ENCODE measurements at places on chromosomes 16 and 17. TPM values are rescaled to one million over a fixed set of nuclear protein-coding genes. Genes with fewer than 3 reads are reported as not detected.

The NPIPB2 gene
- 0.82 TPM for polyA plus RNA-seq

The RSKR gene
- polyA plus RNA-seq, result 45.7 TPM

The VAMP2 gene
- polyA plus RNA-seq, result 91.6 TPM

The SLC52A1 gene
- not detected for polyA plus RNA-seq

The CCL7 gene
- not detected for polyA plus RNA-seq

The SLX1B gene
- 66.4 TPM for polyA plus RNA-seq

The CSH2 gene
- polyA plus RNA-seq, result not detected

The ROGDI gene
- 241 TPM for polyA plus RNA-seq

The SLC4A1 gene
- 0.05 TPM for polyA plus RNA-seq

The ADAMTS18 gene
- polyA plus RNA-seq, result 0.68 TPM

The TSNAXIP1 gene
- polyA plus RNA-seq, result 31.0 TPM

The HIC1 gene
- 1.7 TPM for polyA plus RNA-seq

The LHX1 gene
- polyA plus RNA-seq, result 2.5 TPM

The MPDU1 gene
- 110 TPM for polyA plus RNA-seq

The TBC1D3E gene
- polyA plus RNA-seq, result not detected

The CDRT15 gene
- not detected for polyA plus RNA-seq

The NME3 gene
- polyA plus RNA-seq, result 102 TPM

The ZACN gene
- polyA plus RNA-seq, result not detected

The CCL23 gene
- polyA plus RNA-seq, result not detected

Measured in neural cell (in vitro differentiated cells).